Fibroblast of skin of right quadriceps (primary cell): ENCODE measurements at places on chromosomes 12 and 14.
A peak's percentile ranks its signal among the peaks of the same experiment; 100 is the strongest.

GRCh38 chr14:83147006-83147405 is 1613.4 kb upstream of the SEL1L start:
- peak; percentile 33 for DNase-seq

DNA sequence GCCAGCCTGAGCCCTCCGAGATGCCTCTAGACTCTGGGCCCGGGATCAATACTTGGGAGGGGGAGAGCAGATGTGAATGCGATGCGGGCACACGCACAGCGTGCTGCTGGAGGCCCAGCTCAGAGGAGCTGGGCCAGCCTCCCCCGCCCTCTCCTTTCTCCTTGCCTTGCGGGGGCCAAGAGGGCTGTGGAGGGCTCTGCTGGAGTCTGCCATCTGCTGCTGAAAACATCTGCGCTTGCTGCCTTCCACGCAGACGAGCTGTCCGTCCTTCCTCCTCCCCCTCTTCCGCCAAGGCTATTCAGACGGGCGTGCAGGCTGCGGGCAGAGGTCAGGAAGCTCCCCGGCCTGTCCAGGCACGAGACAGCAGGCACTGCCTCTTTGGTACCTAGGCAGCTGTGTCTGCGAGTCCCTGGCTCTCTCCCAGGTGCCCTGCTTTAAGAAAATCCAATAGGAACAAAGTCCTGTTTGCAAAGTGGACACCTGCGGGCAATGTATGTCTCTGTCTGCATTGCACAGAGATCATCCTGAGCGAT is 75.2 kb downstream of the SPRING1 start:
- DNase-seq: peak; percentile 20

GRCh38 chr14:104866451-104867370 is 1.6 kb downstream of the CEP170B start:
- no peak for DNase-seq

- no peak for DNase-seq
Measured at GRCh38 chr12:24795699-24796347, 153.1 kb downstream of the BCAT1 start.

- DNase-seq: peak; percentile 55
Measured at GRCh38 chr14:100399052-100399849, 76.1 kb downstream of the SLC25A47 start.

DNA sequence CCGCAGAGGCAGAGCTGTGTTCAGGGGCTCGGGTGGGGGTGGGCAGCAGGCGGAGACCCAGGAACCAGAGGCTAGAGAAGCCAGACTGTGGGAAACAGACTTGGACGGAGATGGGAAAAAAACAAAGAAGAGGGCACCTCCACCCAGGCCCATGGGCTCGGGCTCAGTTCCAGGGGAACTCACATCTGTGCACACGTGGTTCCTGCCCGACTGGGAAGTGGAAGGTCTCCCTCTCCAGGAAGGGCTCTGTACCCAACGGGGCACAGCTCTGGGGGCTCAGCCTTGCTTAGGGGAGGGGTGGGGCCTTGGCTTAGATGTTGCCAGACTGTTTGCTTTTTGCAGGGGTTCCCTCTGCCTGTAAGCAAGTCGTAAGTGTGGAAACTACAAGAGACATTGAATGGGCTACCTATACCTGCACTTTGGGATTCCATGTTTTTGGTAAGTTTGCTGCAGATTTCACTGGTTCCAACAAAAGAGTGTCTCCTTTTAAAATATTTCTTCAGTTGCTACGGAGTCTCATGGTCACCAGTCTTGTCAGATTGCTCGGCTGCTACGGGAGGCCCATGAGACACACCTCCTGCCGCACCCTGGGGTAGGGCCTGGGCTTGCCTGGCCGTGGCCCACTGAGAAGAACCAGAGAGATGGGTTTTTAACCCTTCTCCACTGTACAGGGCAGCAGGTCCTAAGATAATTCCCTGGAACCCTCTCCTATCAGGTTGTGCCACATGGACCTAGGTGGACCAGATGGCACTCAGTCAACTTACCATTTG is 127.6 kb upstream of the EVL start:
- DNase-seq: no peak
